ENCODE measurements at places on chromosomes 16 and 17. TPM values are rescaled to one million over a fixed set of nuclear protein-coding genes. Genes with fewer than 3 reads are reported as not detected.

DNA sequence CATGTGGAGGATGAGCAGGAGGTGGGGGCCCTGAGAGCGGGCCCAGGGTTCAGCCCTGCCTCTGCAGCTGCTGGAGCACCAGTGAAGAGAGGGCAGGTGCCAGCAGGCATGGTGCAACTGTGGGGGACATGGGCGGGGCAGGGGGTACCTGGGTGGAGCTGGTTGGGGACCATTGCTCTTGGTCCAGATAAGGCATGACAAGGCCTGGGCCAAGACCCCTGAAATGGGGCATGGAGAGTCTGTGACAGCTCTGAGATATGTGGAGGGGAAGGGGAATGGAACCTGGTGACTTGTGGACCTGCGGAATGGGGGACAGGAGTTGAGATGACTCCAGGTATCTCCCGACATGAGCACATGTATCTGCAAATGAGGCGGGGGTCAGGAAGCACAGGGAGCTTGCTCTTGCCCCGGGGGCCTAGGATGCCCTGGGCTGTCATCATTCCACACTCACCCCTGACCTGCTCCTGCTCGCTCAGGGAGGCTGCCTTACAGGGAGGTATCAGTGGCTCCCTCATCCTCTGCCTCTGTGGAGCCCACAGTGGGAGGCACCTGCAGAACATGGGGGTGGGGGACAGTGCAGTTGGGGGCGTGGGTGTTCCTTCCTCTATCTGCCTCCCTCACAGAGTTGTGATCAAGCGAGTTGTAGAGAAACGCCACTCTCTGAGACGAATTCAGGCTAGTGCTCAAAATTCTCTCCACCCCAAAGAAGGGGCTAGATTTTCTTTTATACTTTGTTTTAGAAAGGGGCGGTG lies 40.2 kb downstream of the TMEM235 start:
- H3K27ac ChIP-seq: no peak overlapping the region
- H3K36me3 ChIP-seq: no peaks in the 10 kb centered on the region
- H3K4me1 ChIP-seq: no peaks in the 10 kb centered on the region
- H3K27me3 ChIP-seq: no peaks in the 10 kb centered on the region
- no peak overlapping the region for H3K4me3 ChIP-seq

KRT222 gene
- 1.7 TPM for total RNA-seq

DNA sequence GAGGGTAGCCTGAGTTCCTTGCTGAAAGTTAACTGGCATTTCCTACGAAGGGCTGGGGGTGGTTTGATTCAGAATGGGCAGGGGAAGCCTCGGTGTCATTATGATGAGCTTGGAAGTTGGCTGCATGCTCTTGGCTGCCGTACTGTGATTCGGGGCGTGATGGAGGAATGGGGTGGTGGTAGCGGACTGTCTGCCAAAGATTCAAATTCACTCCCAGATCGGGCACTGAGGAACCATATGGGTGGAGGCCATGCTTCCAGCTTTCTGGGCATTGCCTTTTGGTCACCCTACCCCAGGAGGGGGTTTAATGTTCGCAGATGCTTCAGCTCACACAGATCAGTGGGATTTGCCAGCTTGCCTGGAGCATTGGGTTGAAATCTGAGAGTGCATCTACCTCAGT lies 492.8 kb upstream of the EEF2KMT start:
- no peaks in the 10 kb centered on the region for H3K4me1 ChIP-seq
- no peak overlapping the region for H3K4me3 ChIP-seq
- H3K27ac ChIP-seq: no peak overlapping the region

DNA sequence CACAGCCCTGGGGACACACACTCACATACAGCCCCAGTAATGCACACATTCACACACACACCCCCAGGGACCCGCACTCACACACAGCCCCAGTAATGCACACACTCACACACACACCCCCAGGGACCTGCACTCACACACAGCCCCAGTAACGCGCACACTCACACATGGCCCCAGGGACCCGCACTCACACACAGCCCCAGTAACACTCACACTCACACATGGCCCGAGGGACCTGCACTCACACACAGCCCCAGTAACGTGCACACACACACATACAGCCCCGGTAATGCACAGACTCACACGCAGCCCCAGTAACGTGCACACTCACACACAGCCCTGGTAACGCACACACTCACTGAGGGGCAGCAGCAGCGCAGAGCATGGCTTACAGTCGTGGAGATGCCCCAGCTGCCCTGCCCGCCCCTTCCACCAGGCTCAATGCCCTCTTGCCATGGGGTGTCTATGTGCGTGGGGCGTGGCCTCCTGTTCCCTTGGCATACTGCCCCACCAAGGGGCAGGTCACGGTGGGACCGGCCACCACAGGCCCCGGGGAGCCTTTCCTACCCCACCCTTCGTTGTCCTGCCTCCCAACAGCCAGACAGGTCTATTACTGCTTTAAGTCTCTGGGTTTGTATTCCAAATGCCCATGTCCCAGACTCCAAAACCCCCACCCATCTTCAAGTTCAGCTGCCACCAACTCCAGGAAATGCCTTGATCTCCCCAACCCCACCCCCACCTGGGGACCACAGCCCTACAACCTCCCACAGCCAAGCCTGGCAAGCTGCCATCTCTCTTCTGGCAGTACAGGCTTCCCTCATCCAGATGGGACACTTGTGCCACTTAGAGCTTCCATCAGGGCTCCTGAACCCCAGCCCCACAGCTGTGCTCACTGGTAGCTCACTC lies 2.7 kb downstream of the CCDC102A start:
- DNase-seq: no peak
- no peaks in the 10 kb centered on the region for H3K36me3 ChIP-seq
- H3K4me3 ChIP-seq: no peak overlapping the region
- H3K27ac ChIP-seq: no peak overlapping the region

EVPLL gene
- total RNA-seq: 1.6 TPM

GRCh38 chr17:57732062-57732461 lies 13.0 kb downstream of the CCDC182 start:
- H3K4me3 ChIP-seq: no peak overlapping the region
- H3K36me3 ChIP-seq: no peaks in the 10 kb centered on the region
- no peak overlapping the region for H3K27ac ChIP-seq
- peak; percentile 87 for DNase-seq

- no peaks in the 10 kb centered on the region for H3K27me3 ChIP-seq
- H3K27ac ChIP-seq: no peak overlapping the region
- H3K4me3 ChIP-seq: no peak overlapping the region
- H3K4me1 ChIP-seq: no peaks in the 10 kb centered on the region
Measured at GRCh38 chr16:19879241-19879792, 5.3 kb downstream of the GPRC5B start.

- H3K27ac ChIP-seq: peak overlapping the region; percentile 79
- H3K36me3 ChIP-seq: no peaks in the 10 kb centered on the region
- peak; percentile 99 for DNase-seq
- H3K4me3 ChIP-seq: peak overlapping the region; percentile 15
Measured at GRCh38 chr17:40331743-40332641, 23.0 kb downstream of the RARA start.

- H3K27me3 ChIP-seq: no peaks in the 10 kb centered on the region
- no peaks in the 10 kb centered on the region for H3K4me1 ChIP-seq
- no peaks in the 10 kb centered on the region for H3K36me3 ChIP-seq
- no peak for DNase-seq
- H3K4me3 ChIP-seq: no peak overlapping the region
- H3K27ac ChIP-seq: no peak overlapping the region
Measured at GRCh38 chr17:16817201-16817600, 127.2 kb downstream of the CCDC144A start.

GRCh38 chr16:83308414-83308813 lies 499.4 kb upstream of the HSBP1 start:
- no peaks in the 10 kb centered on the region for H3K27me3 ChIP-seq
- DNase-seq: no peak
- no peaks in the 10 kb centered on the region for H3K4me1 ChIP-seq

- H3K27me3 ChIP-seq: no peaks in the 10 kb centered on the region
- no peak for DNase-seq
- H3K4me1 ChIP-seq: no peaks in the 10 kb centered on the region
- no peak overlapping the region for H3K27ac ChIP-seq
- no peak overlapping the region for H3K4me3 ChIP-seq
Measured at GRCh38 chr16:68194251-68194650, 41.7 kb downstream of the ESRP2 start.

- H3K4me3 ChIP-seq: no peak overlapping the region
- H3K36me3 ChIP-seq: no peaks in the 10 kb centered on the region
- no peak overlapping the region for H3K27ac ChIP-seq
Measured at GRCh38 chr17:66426397-66427033, 124.1 kb downstream of the PRKCA start.

GRCh38 chr16:1839554-1839953 lies 12.5 kb downstream of the FAHD1 start:
- no peaks in the 10 kb centered on the region for H3K4me1 ChIP-seq
- no peaks in the 10 kb centered on the region for H3K27me3 ChIP-seq
- no peaks in the 10 kb centered on the region for H3K36me3 ChIP-seq
- no peak overlapping the region for H3K27ac ChIP-seq

NPB gene
- total RNA-seq: 1.5 TPM

GRCh38 chr16:82845116-82845515 lies 218.3 kb downstream of the CDH13 start:
- H3K4me1 ChIP-seq: no peaks in the 10 kb centered on the region
- H3K36me3 ChIP-seq: no peaks in the 10 kb centered on the region
- H3K27me3 ChIP-seq: no peaks in the 10 kb centered on the region
- no peak overlapping the region for H3K27ac ChIP-seq
- no peak for DNase-seq

RAB37 gene
- 5.3 TPM for total RNA-seq

TERB1 gene
- total RNA-seq: not detected
